Karpas-422 (cell line): ENCODE measurements at places on chromosomes 11 and 22. TPM values are rescaled to one million over a fixed set of nuclear protein-coding genes. Genes with fewer than 3 reads are reported as not detected.

VWCE gene
- total RNA-seq: 0.07 and 0.32 TPM in 2 replicates

KCNJ4 gene
- not detected in 2 replicates for total RNA-seq

PHRF1 gene
- total RNA-seq: 8.7 and 20.9 TPM in 2 replicates

DENND6B gene
- total RNA-seq: 0.90 and 2.7 TPM in 2 replicates

LIF gene
- total RNA-seq: not detected in 2 replicates

CARNS1 gene
- 0.18 TPM in 1 of 2 replicates, not detected in the other for total RNA-seq

LGALS1 gene
- total RNA-seq: 288 and 308 TPM in 2 replicates

OR8G5 gene
- not detected in 2 replicates for total RNA-seq

CASP1 gene
- 3.9 and 8.0 TPM in 2 replicates for total RNA-seq

SLCO2B1 gene
- not detected in 2 replicates for total RNA-seq

CRYBA4 gene
- not detected in 2 replicates for total RNA-seq

SHISA8 gene
- total RNA-seq: 3.2 and 6.5 TPM in 2 replicates

TBRG1 gene
- 14.5 and 21.6 TPM in 2 replicates for total RNA-seq

MS4A14 gene
- 0.65 and 1.3 TPM in 2 replicates for total RNA-seq

ELMOD1 gene
- 0.65 and 2.0 TPM in 2 replicates for total RNA-seq

ADORA2A gene
- total RNA-seq: 65.9 and 86.7 TPM in 2 replicates

C1QTNF6 gene
- 1.7 and 2.7 TPM in 2 replicates for total RNA-seq

KRTAP5-8 gene
- total RNA-seq: not detected in 2 replicates

PRODH gene
- not detected in 2 replicates for total RNA-seq

SLC22A6 gene
- total RNA-seq: not detected in 2 replicates

VPS11 gene
- 19.2 and 25.5 TPM in 2 replicates for total RNA-seq

CEP126 gene
- total RNA-seq: 2.4 and 4.8 TPM in 2 replicates

C11orf86 gene
- total RNA-seq: not detected in 2 replicates

POU2AF1 gene
- 803 and 894 TPM in 2 replicates for total RNA-seq

TMEM191C gene
- total RNA-seq: 1.1 and 1.2 TPM in 2 replicates
